IMR-90 (cell line): ENCODE measurements at places on chromosomes 13 and 19. TPM values are rescaled to one million over a fixed set of nuclear protein-coding genes. Genes with fewer than 3 reads are reported as not detected.
A peak's percentile ranks its signal among the peaks of the same experiment; 100 is the strongest.

Gene ZMYM2
- 10.8 and 15.7 TPM in 2 replicates for polyA plus RNA-seq

- no peak overlapping the region for H3K4me3 ChIP-seq
- no peaks in the 10 kb centered on the region for H3K4me1 ChIP-seq
- no peaks in the 10 kb centered on the region for H3K36me3 ChIP-seq
- no peak overlapping the region for H3K27ac ChIP-seq
Observed at GRCh38 chr19:34135821-34136611, 36.3 kb upstream of the LSM14A start.

Gene MEDAG
- 0.27 and 0.32 TPM in 2 replicates for polyA plus RNA-seq

Gene PDE4C
- polyA plus RNA-seq = 0.22 and 0.24 TPM in 2 replicates

- H3K27ac ChIP-seq = no peak overlapping the region
- no peak for DNase-seq
- no peaks in the 10 kb centered on the region for H3K27me3 ChIP-seq
- no peaks in the 10 kb centered on the region for H3K4me1 ChIP-seq
- no peak overlapping the region for H3K4me3 ChIP-seq
Observed at GRCh38 chr13:52758114-52758513, 18.5 kb upstream of the CNMD start.

GRCh38 chr19:1189419-1189818 lies 15.4 kb upstream of the SBNO2 start:
- no peak overlapping the region for H3K4me3 ChIP-seq
- no peaks in the 10 kb centered on the region for H3K27me3 ChIP-seq
- H3K36me3 ChIP-seq = no peaks in the 10 kb centered on the region
- H3K27ac ChIP-seq = no peak overlapping the region

DNA sequence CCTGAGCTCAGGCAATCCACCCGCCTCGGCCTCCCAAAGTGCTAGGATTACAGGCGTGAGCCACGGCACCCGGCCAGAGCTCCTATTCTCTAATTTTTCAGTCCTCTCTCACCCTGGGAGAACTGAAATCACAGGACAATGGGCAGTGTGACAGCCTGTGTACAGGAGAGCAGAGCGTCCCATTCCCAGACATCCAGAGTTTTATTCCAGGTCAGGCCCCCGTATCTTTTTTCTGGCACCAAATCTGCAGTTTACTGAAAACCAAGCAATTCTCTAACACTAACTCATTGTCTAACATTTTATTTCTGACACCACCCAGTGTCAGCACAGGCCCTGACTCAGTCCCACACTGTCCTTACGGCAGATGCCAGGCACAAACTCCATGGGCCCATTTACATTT lies 6.7 kb downstream of the ZNF708 start:
- no peak overlapping the region for H3K4me3 ChIP-seq
- no peak for DNase-seq
- H3K27ac ChIP-seq = no peak overlapping the region
- peaks cover 11% of the 10 kb centered on the region for H3K36me3 ChIP-seq

GRCh38 chr13:76667551-76667950 lies 218.7 kb downstream of the KCTD12 start:
- H3K27ac ChIP-seq = no peak overlapping the region
- H3K4me1 ChIP-seq = no peaks in the 10 kb centered on the region
- no peaks in the 10 kb centered on the region for H3K36me3 ChIP-seq
- DNase-seq = peak; percentile 77

Gene ONECUT3
- not detected in 2 replicates for polyA plus RNA-seq

Gene FAM124A
- 0.03 and 0.04 TPM in 2 replicates for polyA plus RNA-seq

- H3K4me3 ChIP-seq = no peak overlapping the region
- H3K27ac ChIP-seq = no peak overlapping the region
- H3K27me3 ChIP-seq = peaks cover 9% of the 10 kb centered on the region
- no peak for DNase-seq
- no peaks in the 10 kb centered on the region for H3K36me3 ChIP-seq
Observed at GRCh38 chr19:5460748-5461147, 5.5 kb downstream of the ZNRF4 start.

DNA sequence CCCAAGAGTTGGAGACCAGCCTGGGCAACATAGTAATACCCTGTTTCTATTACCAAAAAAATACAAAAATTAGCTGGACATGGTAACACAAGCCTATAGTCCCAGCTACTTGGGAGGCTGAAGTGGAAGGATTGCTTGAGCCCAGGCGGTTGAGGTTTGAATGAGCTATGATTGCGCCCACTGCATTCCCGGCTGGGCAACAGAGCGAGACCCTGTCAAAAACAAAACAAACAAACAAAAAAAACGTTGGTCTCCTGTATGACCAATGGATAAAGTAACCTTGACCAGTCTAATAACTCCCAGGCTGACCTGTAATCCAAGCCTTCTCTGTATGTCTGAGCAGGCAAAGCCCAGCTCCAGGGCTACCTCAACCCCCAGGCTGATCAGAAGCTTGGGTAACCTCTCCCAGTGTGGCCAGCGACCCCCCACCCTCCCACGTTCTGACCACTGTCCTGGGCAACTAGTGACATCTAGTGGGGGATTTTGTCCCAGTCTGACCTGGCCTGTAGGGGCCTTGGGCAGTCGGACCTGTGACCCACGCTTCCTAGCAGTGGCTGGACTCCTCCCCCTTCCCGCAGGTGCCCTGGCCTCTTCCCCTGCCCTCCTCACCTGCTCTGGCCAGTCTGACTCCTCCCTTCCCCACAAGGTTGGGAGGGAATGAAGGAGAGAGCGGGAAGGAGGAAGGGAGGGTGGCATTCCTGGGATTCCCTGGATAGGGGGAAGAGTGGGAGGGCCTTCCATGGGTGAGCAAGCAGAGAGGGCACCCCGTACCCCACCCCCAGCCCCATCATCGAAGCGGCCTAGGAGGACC lies 1.0 kb upstream of the BCAM start:
- H3K4me1 ChIP-seq = peaks cover 15% of the 10 kb centered on the region
- H3K4me3 ChIP-seq = no peak overlapping the region
- H3K27ac ChIP-seq = peak overlapping the region; percentile 53

DNA sequence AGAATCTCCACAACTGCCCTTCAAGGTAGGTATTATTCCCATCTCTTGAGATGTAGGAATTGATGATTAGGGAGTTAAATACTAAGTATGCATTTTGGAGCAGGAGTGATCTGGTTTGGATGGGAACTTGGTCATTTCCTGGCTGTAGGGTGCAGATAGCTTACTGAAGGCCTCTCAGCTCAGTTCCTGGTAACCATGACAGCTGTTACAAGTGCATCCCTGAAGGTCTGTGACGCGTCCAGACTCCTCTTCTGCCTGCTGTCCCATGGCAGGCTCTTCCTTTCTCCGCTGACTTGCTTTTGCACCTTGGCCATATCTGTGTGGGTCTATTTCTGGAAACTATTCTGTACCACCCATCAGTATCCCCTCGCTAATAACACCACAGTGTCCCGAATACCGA lies 387.8 kb downstream of the ZNF536 start:
- H3K27me3 ChIP-seq = no peaks in the 10 kb centered on the region
- no peak overlapping the region for H3K27ac ChIP-seq
- no peaks in the 10 kb centered on the region for H3K36me3 ChIP-seq
- DNase-seq = no peak
- H3K4me3 ChIP-seq = no peak overlapping the region
- H3K4me1 ChIP-seq = no peaks in the 10 kb centered on the region

DNA sequence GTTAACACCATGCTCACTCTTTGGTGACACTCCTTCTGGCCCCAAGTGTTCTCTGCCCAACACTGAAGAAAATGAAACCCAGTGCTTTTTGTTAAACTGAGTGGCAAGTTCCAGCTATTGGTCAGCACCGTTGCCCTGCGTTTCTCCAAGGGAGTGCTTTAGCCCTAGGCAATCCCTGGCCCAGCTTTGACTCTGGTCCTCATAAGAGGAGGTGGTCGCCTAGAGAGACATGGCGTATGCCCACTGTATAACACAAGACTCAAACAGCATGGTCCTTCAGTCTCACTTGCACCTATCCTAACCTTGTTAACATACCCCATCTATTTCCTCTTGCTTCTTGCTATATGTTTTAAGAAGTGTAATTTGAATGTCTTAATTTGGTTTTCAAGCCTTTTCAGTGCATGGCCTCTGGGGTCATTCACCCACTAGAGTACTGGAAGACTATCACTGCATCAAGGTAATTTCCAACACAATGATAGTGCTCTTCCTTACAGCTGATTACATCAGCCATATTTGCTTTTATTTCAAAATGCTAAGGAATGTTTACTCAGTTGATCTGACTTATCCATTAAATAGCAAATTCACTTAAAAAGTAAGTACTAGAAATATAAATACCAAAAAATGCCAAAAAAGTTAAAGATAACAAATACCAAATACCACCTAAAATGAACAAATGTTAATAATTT lies 190.5 kb upstream of the SOX21 start:
- no peak for DNase-seq
- no peaks in the 10 kb centered on the region for H3K36me3 ChIP-seq
- no peaks in the 10 kb centered on the region for H3K4me1 ChIP-seq
- no peaks in the 10 kb centered on the region for H3K27me3 ChIP-seq
- no peak overlapping the region for H3K4me3 ChIP-seq

GRCh38 chr13:98875146-98875729 lies 102.6 kb downstream of the DOCK9 start:
- peaks cover 2% of the 10 kb centered on the region; the same call in 1 of the 2 replicates for H3K36me3 ChIP-seq
- H3K27me3 ChIP-seq = no peaks in the 10 kb centered on the region
- no peak overlapping the region for H3K4me3 ChIP-seq
- DNase-seq = no peak

Gene ADPRHL1
- 0.67 and 0.69 TPM in 2 replicates for polyA plus RNA-seq

DNA sequence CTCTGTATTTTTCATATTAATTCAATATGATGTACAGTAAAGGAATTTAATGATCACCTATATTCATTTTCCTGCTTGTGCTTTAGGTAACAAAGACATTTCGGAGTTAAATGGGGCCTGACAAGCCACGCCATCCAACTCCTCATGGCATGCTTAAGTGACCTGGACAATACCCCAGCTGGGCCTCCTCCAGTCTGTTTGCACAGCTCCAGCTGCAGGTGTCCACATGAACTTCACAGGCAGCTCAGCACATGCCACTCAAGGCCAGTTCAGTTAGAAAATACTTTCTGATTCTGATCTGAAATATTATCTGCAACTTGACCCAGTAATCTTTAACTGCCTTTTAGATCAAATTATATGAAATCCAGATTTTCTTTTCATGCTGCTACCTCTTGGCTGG lies 89.6 kb upstream of the SLC15A1 start:
- H3K4me1 ChIP-seq = peaks cover 4% of the 10 kb centered on the region; the same call in 1 of the 2 replicates
- no peaks in the 10 kb centered on the region for H3K27me3 ChIP-seq
- H3K36me3 ChIP-seq = no peaks in the 10 kb centered on the region
- no peak overlapping the region for H3K27ac ChIP-seq

DNA sequence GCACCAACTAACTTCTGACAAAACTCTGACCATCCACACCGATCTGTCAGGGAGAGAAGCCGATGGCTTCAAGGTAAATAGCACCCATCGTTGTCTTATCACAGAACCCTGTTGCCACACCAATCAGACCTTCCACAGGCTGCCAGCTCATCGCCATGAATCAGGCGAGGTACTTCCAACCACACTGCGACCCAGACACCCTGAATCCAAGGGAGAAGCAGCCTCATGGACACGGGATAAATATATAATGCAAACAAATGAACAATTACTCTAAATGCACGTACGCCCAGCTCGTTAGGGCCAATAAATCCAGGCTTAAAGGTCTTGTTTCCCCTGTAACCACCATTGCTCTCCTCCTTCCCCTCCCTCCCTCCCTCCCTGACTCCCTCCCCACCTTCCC lies 20.8 kb downstream of the RANBP3 start:
- DNase-seq = peak; percentile 62
- H3K27me3 ChIP-seq = no peaks in the 10 kb centered on the region
- H3K4me1 ChIP-seq = peaks cover 55% of the 10 kb centered on the region

Gene SDHAF1
- 9.9 and 13.2 TPM in 2 replicates for polyA plus RNA-seq

DNA sequence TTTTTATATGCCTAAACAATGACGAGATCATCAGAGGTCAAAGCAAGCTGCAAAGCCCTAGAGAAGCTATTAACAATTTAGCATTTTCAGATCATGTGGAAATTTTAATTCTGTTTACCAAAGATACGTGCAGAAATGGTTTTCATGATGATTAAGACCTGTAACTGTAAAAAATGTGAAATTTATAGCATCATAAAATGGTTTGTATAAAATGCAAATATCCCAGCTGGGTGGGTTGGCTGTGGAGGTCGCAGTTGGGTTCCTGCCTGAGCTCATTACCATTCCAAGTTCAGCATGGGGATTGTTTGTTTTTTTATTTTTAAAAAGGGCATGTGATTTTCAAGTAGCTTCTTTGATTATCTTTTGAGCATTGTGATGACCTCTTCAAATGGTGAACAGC lies 47.9 kb upstream of the SIAH3 start:
- no peak overlapping the region for H3K27ac ChIP-seq
- no peaks in the 10 kb centered on the region for H3K4me1 ChIP-seq
- H3K27me3 ChIP-seq = peaks cover 2% of the 10 kb centered on the region

GRCh38 chr13:99717959-99718674 lies 216.8 kb downstream of the TM9SF2 start:
- H3K4me3 ChIP-seq = no peak overlapping the region
- H3K27me3 ChIP-seq = no peaks in the 10 kb centered on the region
- H3K4me1 ChIP-seq = no peaks in the 10 kb centered on the region
- H3K36me3 ChIP-seq = no peaks in the 10 kb centered on the region
- no peak for DNase-seq

GRCh38 chr13:26952551-26953143 lies 192.1 kb upstream of the GPR12 start:
- H3K27ac ChIP-seq = no peak overlapping the region
- H3K4me3 ChIP-seq = no peak overlapping the region
- no peaks in the 10 kb centered on the region for H3K4me1 ChIP-seq
- H3K36me3 ChIP-seq = no peaks in the 10 kb centered on the region
- DNase-seq = no peak

DNA sequence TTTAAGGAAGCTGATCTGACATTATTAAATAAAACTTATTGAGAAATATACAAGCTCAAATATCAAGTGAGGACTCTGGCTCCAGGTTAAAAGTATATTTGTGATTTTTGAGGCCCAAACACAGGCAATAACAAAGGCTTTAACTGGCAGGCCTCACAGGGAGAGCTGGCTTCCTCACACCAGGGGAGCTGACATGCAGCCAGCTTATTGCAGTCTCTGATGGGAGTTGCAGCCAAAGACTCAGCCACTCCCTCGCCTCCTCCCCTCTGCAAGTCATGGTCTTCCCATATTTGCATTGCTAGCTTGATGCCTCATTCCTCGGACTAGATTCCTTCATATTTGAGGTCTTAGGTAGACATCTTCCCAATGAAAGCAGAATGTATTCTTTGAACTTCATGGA lies 647.1 kb upstream of the SLITRK6 start:
- no peak overlapping the region for H3K27ac ChIP-seq
- H3K27me3 ChIP-seq = no peaks in the 10 kb centered on the region
- no peaks in the 10 kb centered on the region for H3K36me3 ChIP-seq
- H3K4me3 ChIP-seq = no peak overlapping the region
- DNase-seq = peak; percentile 13
- no peaks in the 10 kb centered on the region for H3K4me1 ChIP-seq

- no peak overlapping the region for H3K4me3 ChIP-seq
- no peaks in the 10 kb centered on the region for H3K4me1 ChIP-seq
- H3K27ac ChIP-seq = no peak overlapping the region
- H3K36me3 ChIP-seq = no peaks in the 10 kb centered on the region
- no peaks in the 10 kb centered on the region for H3K27me3 ChIP-seq
- DNase-seq = no peak
Observed at GRCh38 chr13:105787632-105788031, 747.8 kb downstream of the EFNB2 start.
